Epithelial cell of alveolus of lung (primary cell): ENCODE measurements at places on chromosomes 4 and X. TPM values are rescaled to one million over a fixed set of nuclear protein-coding genes. Genes with fewer than 3 reads are reported as not detected.

Gene SSX1
- total RNA-seq, result not detected in 2 replicates

Gene TMEM129
- 38.9 and 93.8 TPM in 2 replicates for total RNA-seq

Gene DIPK2B
- total RNA-seq, result 1.0 and 1.1 TPM in 2 replicates

Gene SLC2A9
- total RNA-seq, result 1.8 and 4.1 TPM in 2 replicates

Gene LRIT3
- total RNA-seq, result under 0.01 TPM in 1 of 2 replicates, not detected in the other

Gene ABHD18
- 3.6 and 5.3 TPM in 2 replicates for total RNA-seq

Gene HMGB3
- 17.3 and 18.0 TPM in 2 replicates for total RNA-seq

Gene SLC4A4
- total RNA-seq, result 2.8 and 32.1 TPM in 2 replicates

Gene WAS
- total RNA-seq, result 0.13 and 0.48 TPM in 2 replicates

Gene ARHGAP10
- total RNA-seq, result 18.4 and 20.8 TPM in 2 replicates

Gene EREG
- total RNA-seq, result 21.5 and 126 TPM in 2 replicates

Gene ATP6AP1
- total RNA-seq, result 46.5 and 60.7 TPM in 2 replicates

Gene ARL13A
- total RNA-seq, result not detected in 2 replicates

Gene DCHS2
- total RNA-seq, result 0.52 TPM in 1 of 2 replicates, not detected in the other

Gene ODAM
- not detected in 2 replicates for total RNA-seq

Gene USP27X
- 2.6 and 3.7 TPM in 2 replicates for total RNA-seq

Gene CLDN34
- total RNA-seq, result 0.13 TPM in 1 of 2 replicates, not detected in the other

Gene CSAG2
- not detected in 2 replicates for total RNA-seq

Gene ATP6AP2
- total RNA-seq, result 141 and 167 TPM in 2 replicates

Gene FGFBP1
- 0.65 TPM in 1 of 2 replicates, not detected in the other for total RNA-seq

Gene TCEANC
- total RNA-seq, result 1.2 and 1.7 TPM in 2 replicates

Gene CTAG2
- not detected in 2 replicates for total RNA-seq

Gene EIF1AX
- total RNA-seq, result 31.7 and 43.3 TPM in 2 replicates

Gene RHOXF2
- total RNA-seq, result not detected in 2 replicates

Gene UVSSA
- 6.5 and 9.4 TPM in 2 replicates for total RNA-seq

Gene TBC1D8B
- 9.3 and 10.0 TPM in 2 replicates for total RNA-seq

Gene GRPR
- total RNA-seq, result 0.48 TPM in 1 of 2 replicates, not detected in the other

Gene SPP1
- total RNA-seq, result 0.78 TPM in 1 of 2 replicates, not detected in the other

Gene CT55
- not detected in 2 replicates for total RNA-seq

Gene UBA1
- total RNA-seq, result 193 and 202 TPM in 2 replicates

Gene FAM9C
- not detected in 2 replicates for total RNA-seq

Gene UGT2B28
- total RNA-seq, result not detected in 2 replicates

Gene CFP
- total RNA-seq, result 0.39 and 0.56 TPM in 2 replicates

Gene XAGE1A
- not detected in 2 replicates for total RNA-seq

Gene COL4A5
- 67.9 and 153 TPM in 2 replicates for total RNA-seq

Gene RENBP
- 0.52 and 3.3 TPM in 2 replicates for total RNA-seq

Gene MAGEA11
- not detected in 2 replicates for total RNA-seq

Gene GSX2
- total RNA-seq, result not detected in 2 replicates

Gene HELT
- not detected in 2 replicates for total RNA-seq

Gene TLR10
- 0.13 TPM in 1 of 2 replicates, not detected in the other for total RNA-seq

Gene MAB21L2
- total RNA-seq, result 0.26 TPM in 1 of 2 replicates, not detected in the other

Gene DMRTC1
- not detected in 2 replicates for total RNA-seq

Gene TMEM31
- total RNA-seq, result not detected in 2 replicates

Gene CCDC158
- total RNA-seq, result 0.13 TPM in 1 of 2 replicates, not detected in the other

Gene GPR50
- total RNA-seq, result not detected in 2 replicates

Gene UGT2B10
- total RNA-seq, result not detected in 2 replicates

Gene THAP6
- 6.9 and 18.8 TPM in 2 replicates for total RNA-seq

Gene TCP11X1
- total RNA-seq, result not detected in 2 replicates

Gene MAGEA1
- not detected in 2 replicates for total RNA-seq

Gene VCX
- total RNA-seq, result not detected in 2 replicates

Gene NPNT
- 4.8 TPM in 1 of 2 replicates, not detected in the other for total RNA-seq

Gene NEXMIF
- under 0.01 TPM in 1 of 2 replicates, not detected in the other for total RNA-seq

Gene DDIT4L
- total RNA-seq, result 0.26 and 0.40 TPM in 2 replicates

Gene CSN1S1
- not detected in 2 replicates for total RNA-seq

Gene ZNF185
- 1.5 and 4.0 TPM in 2 replicates for total RNA-seq

Gene ZCCHC18
- 0.24 and 0.78 TPM in 2 replicates for total RNA-seq

Gene EXOSC9
- total RNA-seq, result 31.0 and 37.9 TPM in 2 replicates
